ENCODE measurements at places on chromosomes 4 and X.

- peak; percentile 66 for DNase-seq
Measured at GRCh38 chrX:9378980-9379696, 85.7 kb upstream of the TBL1X start.

DNA sequence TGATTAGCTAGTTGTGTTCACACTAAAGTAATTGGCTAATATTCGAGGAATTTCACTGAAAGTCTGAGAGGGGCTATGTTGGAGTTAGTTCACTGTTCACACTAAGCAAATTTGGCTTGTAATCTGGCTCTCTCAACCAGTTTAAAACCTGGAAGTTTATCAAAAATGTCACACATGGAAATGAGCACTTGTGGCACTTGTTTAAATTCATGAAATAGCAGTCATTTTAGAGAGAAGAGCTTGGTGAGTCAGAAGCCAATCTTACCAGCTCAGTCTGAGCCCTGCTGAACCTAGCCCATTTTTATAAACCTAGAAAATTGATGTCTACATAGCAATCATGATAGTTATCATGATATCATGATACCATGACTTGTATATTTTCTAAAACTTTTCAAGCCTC is 90.7 kb upstream of the JADE1 start:
- no peak for DNase-seq

- DNase-seq = no peak
Measured at GRCh38 chrX:142043196-142043595, 139.5 kb downstream of the MAGEC1 start.

DNA sequence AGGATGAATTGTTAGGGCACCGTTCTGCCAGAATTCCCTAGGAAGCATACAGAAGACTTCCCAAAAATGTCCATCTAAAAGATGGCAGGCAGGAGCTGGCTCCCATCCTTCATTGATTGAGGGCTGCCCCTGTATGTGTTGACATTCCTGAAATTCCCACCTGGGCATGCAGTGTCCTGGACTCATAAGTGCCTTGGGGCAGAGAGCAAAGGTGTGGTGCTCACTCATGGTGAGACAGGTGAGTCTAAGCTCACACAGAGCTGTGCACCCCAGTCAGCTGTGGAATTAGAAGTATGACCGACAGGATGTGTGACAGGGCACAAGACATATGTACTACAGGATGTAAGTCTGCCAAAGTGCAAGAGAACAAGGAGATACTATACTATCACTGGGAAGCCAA is 271.9 kb downstream of the MID1IP1 start:
- DNase-seq = no peak

DNA sequence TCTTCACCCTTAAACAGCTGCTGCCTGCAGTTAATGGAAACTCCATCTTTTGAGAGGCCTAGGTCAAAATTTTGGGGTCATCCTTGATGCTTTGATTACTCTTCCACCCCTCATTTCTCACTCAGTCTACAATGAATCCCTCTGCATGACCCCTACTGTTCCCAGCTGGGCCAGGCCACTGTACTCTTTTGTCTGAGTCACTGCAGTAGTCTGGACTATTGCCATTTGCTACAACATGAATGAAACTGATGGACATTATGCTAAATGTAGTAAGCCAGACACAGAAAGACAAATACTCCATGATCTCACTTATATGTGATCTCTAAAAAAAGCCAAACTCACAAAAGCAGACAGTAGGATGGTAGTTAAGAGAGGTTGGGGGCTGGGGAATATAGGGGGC is 28.3 kb downstream of the STK32B start:
- DNase-seq = no peak

Data from H4 (cell line).